ENCODE measurements at places on chromosomes 5 and 9.

DNA sequence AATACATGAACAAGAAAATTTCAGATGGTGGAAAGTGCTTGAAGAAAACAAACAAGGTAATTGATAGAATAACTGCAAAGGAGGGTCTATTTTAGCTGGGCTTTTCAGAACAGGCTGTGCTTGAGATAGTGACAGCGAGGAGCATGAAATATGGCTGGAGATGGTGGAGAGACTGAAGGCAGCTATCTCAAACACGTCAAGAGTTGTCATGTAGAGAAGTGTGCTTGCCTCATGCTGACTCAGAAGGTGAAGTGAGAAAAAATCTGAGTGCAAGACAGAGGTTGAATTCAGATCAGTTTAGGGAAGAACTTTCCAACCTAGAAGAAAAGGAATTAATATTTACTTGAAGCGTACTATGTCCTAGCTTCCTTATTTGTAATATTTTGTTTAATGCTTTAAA lies 115.5 kb upstream of the RANBP3L start:
- DNase-seq = peak; percentile 43

GRCh38 chr9:96245399-96245798 lies 56.6 kb downstream of the HSD17B3 start:
- DNase-seq = no peak

DNA sequence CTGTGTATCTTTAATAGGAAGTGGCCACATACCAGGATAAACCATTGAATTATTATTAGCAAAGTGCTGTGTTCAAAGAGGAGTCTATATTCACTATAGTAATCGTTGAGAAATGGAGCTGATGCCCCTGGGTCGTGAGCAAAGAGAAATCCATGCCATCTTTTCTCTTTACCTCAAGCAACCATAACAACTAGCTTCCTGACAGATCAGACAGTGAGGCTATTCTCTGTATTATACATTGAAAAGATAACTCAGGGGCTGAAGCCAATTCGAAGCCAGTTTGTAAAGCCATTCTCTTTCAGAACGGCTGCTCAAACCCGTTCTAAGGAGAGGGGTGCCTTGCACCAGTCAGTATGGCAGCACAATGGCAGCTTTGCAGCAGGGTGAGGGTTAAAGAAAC lies 680.6 kb downstream of the SEMA5A start:
- no peak for DNase-seq

DNA sequence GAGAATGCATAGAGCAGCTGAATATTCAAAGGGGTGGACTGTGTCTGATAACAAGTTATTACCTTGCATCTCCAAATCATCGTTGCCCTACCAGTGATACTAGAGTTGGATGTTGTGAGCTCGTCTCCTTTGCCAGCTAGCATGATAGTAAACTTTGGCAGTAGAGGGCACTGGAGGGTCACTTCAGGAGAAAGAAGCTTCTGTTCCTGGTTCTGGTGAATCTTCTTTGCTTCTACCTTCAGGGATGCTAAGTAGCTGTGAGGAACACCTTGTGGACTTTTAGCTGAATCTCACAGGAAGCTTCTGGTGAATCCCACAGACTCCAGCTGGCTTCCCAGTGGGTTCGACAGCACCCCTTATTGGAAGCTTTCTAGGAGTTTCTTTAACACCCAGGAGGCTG lies 626.6 kb upstream of the SGCD start:
- no peak for DNase-seq

GRCh38 chr9:136268318-136268717 lies 22.7 kb upstream of the QSOX2 start:
- DNase-seq = no peak

- peak; percentile 66 for DNase-seq
These were observed 62.6 kb downstream of the NEK6 start for GRCh38 chr9:124320062-124320973.
